Lung microvascular endothelial cell (primary cell): ENCODE measurements at places on chromosomes 16 and 17.

DNA sequence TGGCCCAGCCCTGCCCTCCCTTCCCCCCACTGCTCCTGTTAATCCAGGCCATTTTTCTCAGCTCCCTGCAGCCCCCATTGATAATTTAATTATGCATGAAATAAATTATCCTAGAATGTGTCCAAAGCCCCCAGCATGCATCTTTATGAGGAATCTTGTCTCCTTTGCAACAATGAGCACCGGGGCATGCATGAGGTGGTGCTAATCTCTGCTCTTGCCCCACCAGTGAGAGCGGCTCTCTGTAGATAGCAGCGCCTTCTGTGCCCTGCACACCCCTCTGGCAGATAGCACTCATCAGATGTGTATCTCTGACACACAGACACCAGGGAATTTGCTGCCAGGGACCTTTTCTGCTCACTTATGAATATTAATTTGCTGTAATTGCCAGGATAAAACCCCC, 140.2 kb upstream of the CDC42EP4 start:
- no peak for DNase-seq

GRCh38 chr17:50845240-50846147, 10.1 kb downstream of the WFIKKN2 start:
- no peak for DNase-seq

GRCh38 chr17:69088643-69089200, 28.0 kb upstream of the ABCA9 start:
- no peak for DNase-seq

DNA sequence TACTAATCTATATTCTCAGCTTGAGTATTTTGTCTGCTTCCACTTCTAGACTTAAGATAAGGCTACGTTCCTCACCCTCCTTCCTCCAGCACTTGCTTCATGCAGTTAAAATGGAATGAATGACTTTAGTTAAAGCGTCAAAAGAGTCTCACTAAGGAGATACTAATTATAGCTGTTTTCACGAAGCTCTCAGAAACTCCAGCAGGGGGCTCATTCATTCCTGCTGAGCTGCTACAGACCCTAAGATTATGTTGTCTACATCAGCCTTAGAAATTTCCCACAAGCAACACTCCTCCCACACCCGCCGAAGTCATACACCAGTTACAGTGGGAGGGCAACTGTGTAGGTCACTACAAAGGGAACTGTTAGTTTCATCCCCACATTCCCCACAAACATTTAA, 57.0 kb upstream of the KIFC3 start:
- DNase-seq, result peak; percentile 13

DNA sequence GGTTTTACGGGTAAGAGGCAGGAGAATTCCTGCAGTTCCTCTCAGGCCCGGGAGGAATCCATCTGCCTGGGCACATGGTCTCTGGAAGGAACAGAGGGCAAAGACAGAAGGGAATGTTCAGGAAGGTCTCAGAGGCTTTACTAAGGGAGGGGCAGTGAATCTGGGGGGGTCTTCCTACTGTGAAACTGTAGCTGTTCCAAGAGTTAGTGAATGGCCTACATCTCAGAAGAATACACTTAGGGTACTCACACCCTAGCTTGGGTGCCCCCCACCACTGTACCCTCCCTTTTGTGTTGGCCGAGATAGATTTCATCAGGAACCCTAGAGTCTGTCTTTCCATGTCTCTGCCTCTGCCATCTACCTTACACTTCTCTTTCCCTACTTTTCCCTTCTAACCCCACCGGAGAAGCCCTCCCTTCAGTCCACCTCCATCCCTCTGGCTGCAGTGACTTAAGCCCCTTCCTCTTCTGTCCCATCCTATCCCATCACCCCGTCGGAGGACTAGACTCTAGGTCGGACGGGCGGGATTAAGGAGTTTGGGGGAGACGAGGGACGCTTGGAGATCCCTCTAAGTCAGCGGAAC, 316 bp downstream of the DLG4 start:
- no peak for DNase-seq
